Common myeloid progenitor, CD34-positive (primary cell): ENCODE measurements at places on chromosomes 13 and 19.

- no peak for DNase-seq
These were observed 2.1 kb upstream of the PLVAP start for GRCh38 chr19:17379221-17379631.

DNA sequence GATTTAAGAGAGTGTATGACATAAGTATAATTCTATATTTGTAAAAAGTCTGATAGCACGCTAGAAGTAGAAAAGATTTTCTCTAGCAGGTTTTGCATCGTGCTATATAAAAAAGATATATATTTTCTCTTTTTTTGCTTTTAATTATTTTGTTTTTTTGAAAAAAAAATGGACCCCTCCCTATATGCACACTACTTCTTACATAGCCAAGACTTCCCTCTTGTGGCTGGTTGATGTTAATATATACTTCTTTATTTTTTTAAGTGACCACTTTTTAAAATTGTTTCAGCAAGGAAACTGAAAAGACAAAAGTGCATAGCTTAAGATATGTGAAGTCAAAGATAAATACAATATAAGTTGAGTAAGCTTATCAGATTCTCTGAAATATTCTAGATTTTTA lies 1202.8 kb downstream of the DIAPH3 start:
- peak; percentile 58 for DNase-seq

DNA sequence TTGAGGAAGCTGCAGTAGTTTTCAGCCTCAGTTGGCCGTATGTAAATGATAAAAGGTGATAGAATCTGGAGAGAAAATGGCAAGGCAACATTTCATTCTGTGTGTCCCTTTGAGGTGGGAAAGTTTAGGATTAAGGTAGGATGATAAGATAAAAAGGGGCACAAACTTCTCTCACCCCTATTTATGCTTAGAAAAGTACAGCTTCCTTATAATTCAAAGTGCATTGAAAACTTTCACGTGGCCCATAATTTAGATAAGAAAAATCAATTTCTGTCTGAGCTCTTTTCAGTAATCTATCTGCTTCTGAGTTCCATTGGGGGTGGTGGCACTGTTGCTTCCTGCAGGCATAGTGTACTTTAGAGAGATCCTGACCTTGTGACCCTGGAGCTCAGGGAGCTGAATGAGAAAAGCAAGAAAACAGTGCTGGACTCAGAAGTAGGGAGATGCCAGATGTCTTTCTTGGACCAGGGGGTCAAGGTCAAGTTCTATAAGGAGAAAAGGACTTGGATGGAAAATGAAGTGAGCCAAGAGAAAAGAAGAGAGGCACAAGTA lies 187.3 kb downstream of the NDFIP2 start:
- DNase-seq = no peak

GRCh38 chr13:113420833-113421600 lies 32.3 kb downstream of the ADPRHL1 start:
- DNase-seq = no peak

DNA sequence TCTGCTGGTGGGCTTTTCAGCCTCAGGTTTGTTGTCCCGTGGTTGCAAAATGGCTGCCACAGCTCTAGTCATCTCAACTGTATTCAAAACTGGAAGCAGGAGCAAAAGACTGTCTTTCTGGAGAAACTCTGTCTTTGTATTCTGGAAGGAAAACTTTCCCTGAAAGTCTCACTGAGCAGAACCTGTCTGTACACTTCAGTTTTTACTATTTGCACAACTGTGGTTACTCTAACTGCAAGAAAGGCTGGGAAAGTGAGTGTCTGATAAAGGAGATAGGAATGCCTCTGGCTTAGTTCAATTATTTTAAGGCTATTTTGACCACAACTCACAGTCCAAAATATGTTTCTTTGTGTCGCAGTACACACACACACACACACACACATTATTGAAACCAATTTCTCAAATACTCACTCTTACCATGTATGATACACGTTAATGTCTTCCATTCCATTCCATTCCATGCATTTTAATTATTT lies 49.7 kb upstream of the EHD2 start:
- no peak for DNase-seq

- no peak for DNase-seq
These were observed 1.3 kb downstream of the ERFL start for GRCh38 chr19:41926763-41927496.

- peak; percentile 37 for DNase-seq
These were observed 1.2 kb downstream of the LONP1 start for GRCh38 chr19:5718579-5719273.

DNA sequence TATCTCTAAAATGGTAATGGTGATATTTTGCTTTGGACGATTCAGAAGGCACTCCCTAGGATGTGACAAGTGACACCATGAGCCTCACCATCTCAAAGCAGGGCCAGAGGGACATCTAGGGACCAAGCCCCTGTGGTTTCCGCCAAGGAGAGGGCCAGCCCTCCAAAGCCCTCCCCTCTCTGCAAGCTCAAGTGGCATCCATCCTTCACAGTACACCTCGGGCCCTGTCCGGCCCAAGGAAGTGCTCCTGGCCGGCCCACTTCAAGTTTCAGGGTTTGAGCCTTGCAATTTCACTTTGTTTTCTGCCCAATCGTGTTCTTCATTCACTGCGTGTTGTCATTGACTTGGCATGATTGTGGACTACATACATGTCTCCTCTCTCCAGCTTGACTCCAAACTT lies 82.5 kb downstream of the TSHZ3 start:
- no peak for DNase-seq

DNA sequence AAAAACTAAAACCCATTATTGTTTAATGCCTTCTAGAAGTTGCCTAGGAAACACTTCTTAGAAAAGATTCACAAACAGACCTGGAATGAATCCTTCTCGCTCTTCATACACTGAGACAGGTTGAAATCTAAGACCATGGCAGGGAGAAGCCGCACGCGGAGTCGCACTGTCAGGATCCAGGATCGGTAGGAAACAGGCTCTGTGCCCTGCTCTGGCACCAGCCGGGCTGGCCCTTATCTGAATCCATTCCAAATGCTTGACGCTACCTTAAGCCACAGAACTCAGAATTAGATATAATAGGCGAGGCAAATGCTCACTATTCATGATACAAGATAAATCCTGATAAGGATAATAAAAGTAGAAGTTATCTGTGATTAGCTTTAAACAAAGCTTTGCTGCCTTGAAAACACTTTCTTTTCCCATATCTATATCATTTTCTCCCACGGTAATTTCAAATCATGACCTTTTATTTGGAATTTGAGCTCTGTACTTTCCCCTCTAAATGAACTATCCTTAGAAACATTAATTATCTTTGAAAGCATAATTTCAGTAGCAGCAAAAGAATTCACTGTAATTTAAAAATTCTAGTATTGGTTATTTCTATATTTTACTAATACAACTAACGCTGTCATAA lies 385.6 kb downstream of the IRS2 start:
- no peak for DNase-seq

- DNase-seq = no peak
These were observed 188.7 kb downstream of the TM9SF2 start for GRCh38 chr13:99689955-99690354.

GRCh38 chr13:48621056-48621455 lies 32.7 kb upstream of the CYSLTR2 start:
- DNase-seq = no peak

DNA sequence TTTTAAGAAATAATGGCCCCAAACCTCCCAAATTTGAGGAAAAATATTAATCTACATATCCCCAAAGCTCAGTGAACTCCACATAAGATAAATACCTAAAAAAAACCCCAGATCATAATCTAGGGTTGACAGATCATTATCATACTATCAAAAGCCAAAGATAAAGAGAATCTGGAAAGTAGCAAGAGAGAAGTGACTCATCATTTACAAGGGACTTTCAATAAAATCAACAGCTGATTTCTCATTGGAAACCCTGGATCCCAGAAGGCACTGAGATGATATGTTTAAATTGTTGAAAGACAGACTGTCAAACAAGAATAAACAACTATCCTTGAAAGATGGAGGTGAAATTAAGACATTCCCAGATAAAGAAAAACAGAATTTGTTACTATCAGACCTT lies 199.3 kb downstream of the KCNRG start:
- no peak for DNase-seq

DNA sequence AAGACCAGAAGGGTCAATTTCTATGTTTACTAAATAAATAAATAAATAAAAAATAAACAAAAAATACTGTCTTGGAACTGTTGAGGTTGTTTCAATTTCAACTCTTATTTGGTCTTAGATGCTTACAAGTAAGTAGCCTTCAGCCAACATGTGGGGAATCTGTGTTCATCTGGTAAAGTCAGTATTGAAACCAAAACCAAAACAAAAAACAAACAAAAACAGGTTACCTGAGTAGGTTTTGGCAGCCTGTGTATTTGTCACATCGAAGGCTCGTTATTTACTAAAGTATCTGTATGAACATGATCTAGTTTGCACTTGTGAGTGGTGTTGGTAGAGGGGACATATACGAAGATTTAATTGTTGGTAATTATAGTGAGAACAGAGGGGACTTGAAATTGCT lies 471.5 kb downstream of the SLITRK5 start:
- no peak for DNase-seq

GRCh38 chr19:58555369-58555885 lies 522 bp upstream of the CHMP2A start:
- DNase-seq = no peak

DNA sequence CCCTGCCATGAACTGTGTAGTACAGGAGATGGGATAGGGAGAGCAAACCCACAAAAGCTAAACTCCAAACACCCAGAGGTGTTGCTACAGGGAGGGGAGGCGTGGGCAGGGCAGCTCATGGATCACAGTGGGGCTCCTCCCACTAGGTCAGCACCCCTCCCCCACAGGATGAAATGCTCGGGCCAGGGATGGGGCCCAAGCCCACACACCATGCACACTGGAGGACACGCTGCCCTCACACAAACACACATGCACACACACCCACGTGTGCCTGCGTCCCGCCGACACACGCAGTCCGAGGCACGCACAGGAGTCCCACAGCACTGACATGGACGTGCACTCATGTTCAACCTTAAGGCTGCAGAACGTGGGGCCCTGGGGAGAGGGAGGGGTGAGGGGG lies 6.0 kb upstream of the CCNP start:
- no peak for DNase-seq

DNA sequence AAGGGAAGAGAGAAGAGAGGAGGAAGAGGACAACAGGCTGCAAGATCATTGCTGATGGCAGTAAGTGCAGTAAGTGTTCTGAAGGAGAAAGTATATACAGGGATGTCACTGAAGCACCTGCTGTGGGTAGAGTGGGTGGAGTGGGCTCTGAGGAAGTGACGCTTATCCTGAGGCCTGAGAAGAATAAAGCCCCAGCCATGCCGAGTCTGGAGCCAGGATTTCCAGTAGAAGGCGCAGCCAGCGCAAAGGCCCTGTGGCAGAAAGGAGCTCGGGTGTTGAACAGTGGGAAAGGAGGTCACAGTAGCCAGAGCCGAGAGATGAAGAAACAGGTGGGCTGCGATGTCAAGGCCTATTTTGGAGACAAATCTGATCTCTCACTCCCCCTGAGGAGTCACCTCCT lies 31.8 kb upstream of the ADGRE5 start:
- DNase-seq = peak; percentile 37

DNA sequence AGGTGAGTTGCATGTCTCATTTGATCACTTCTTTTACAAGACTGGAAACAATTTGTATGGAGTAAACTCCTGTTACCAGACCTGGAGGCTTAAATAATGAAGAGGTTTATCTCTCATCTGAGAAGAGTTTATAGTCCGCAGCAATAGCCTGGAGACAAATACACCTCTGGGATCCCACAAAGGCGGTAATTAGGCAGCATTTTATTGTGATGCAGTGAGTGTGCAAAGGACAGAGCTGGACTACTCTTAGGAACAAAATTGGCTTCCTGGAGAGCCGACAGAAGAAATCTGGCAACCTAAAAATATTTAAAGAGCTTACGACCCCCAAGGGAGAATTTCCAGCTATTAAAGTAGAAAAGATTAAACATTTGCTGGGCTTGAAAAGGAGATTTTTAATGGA lies 11.8 kb upstream of the KATNAL1 start:
- no peak for DNase-seq

- no peak for DNase-seq
These were observed 2.5 kb downstream of the SF3A2 start for GRCh38 chr19:2239173-2239572.

- no peak for DNase-seq
These were observed 110.2 kb upstream of the TSHZ3 start for GRCh38 chr19:31459430-31459829.

GRCh38 chr13:74443631-74444030 lies 309.4 kb upstream of the KLF12 start:
- no peak for DNase-seq

- DNase-seq = no peak
These were observed 50.2 kb downstream of the PEPD start for GRCh38 chr19:33471111-33471996.

- DNase-seq = peak; percentile 76
These were observed 12.1 kb upstream of the DACH1 start for GRCh38 chr13:71879129-71879535.

- DNase-seq = no peak
These were observed 1.2 kb downstream of the SEMA6B start for GRCh38 chr19:4557971-4558941.

- DNase-seq = no peak
These were observed 151.5 kb upstream of the RXFP2 start for GRCh38 chr13:31587698-31588266.

GRCh38 chr13:58018865-58019264 lies 387.3 kb downstream of the PCDH17 start:
- DNase-seq = no peak
